ENCODE measurements at places on chromosomes 7 and 10. TPM values are rescaled to one million over a fixed set of nuclear protein-coding genes. Genes with fewer than 3 reads are reported as not detected.

GRCh38 chr10:133173860-133174640, 14.0 kb downstream of the KNDC1 start:
- DNase-seq = peak; percentile 24

GRCh38 chr10:1851762-1852161, 114.4 kb upstream of the ADARB2 start:
- no peak for DNase-seq

- DNase-seq = no peak
Observed at GRCh38 chr10:91340613-91341362, 69.4 kb upstream of the HECTD2 start.

DNA sequence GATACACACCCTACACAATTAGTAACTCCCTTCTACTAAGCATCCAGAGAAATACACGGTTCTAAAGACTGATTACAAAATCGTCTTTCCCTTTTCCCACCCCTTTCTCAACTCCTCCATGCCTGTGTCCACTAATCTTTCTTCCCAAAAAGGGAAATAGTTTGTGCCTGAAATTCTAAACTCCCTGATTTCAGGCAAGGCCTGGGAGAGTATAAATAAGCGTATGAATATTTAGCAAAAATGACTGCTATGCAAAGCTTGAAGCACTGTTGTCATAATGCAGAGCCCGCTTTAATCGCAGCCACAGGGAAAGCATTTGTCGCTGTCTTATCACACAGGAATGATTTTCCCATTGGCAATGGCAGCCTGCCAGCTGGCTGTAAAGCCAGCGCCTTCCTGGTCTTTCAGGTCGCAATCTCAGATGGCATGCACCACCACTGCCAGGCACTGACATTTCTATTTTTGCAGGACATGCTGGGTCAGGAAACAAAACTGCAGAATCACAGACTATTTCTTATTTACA, 142.9 kb upstream of the PCGF5 start:
- peak; percentile 92 for DNase-seq

DNA sequence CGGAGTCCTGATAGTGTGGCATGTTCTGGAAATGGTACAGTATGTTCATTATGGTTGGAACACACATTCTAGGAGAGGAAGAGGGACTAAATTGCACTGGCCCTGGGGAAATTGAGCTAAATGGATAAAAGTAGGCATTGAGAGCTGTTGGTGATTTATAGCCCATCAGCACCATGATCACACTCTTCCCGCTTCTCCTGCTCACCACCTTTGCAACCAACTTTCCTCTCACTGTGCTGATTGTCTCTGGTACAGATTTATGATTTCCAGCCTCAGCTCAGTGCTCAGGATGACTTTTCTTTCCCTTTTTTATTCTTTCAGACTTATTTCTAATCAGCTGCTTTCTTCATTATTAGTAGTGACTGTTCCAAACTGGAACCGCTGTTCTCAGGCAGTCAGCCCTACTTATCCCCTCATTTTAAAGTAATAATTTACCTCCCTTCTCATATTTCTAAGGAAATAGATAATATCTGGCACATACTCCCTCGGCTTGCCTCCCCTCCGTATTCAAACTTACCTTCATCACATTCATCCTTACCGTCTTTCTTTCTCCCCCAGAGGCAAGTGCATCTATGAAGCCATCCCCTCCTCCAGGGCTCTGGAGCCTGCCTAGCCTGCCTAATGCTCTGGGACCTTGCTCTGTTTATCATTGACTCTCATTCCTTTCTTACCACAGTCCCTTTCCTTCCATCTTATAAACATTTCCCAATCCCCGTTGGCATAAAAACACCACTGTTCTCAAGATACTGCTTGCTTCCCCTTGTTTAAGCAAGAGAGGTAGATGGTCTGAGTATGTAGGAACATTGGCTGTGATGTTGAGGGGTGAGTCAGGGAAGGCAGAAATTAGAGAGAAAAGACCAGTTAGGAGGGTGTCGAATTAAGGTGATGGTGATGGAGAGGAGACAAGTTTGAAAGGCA, 51.6 kb upstream of the RPA3 start:
- DNase-seq = no peak

DNA sequence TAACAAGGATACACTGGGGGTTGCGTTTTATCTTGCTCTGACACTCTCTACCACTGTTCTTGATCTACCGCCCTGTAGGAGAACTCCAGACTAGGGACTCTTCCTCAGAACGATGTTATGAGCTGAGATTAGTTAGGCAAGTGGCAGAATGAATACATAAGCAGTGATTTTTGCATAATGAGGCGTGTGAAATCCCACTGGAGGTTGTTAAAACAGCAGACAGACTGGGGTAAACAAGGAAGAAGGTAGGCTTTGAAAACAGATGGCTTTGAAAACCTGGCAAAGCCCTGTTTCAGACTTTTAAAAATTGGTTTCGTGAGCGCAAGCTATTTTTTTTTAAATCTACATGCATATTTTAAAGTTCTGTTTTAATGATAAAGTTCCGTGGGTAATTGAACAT, 785.2 kb downstream of the TYW1 start:
- DNase-seq = no peak

DNA sequence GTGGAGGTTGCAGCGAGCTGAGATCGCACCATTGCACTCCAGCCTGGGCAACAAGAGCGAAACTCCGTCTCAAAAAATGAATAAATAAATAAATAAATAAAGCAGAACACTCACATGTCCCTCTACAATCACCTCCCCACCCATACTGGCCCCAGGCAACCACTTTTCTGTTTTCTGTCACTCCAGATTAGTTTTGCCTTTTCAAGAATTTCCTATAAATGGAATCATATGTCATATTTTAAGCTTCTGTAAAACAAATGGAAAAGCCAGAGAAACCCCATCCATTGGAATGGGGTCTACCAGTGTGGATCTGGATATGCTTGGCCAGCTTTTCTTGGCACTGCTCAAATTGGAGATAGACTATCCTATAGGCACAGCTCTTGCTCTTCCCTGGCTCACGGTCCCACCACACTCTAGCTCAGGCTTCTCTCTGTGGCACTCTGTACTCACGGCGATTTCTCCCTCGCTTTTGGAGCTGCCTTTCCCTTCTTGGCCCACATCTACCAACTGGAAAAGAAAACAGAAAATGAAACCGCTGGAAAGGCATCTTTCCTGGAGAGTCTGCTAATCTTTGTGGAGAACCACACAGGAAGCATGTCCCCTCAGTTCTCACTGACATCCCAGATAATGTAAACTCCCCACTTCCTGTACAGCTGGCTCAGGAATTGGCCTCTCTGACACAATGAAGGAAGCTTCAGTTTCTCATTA, 210.1 kb downstream of the JCAD start:
- DNase-seq = no peak

GRCh38 chr7:114426382-114426781, 11.8 kb downstream of the FOXP2 start:
- DNase-seq = no peak

DNA sequence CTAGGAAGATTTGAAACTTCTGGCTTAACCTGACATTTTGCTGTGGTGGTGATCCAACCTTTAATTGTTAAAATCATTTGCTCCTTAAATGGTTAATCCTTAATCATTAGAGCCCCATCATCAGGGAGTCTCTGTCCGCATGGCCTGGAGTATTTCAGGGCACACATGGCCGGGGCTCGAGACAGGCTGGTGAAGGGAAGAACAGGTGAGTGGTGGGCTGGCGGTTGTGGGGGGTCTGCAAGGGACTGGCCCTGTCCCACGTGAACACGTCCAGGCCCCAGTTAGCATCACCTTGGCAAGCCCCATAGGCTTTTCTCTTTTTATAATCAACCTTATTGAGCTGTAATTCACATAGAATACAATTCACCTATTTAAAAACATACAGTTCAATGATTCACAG, 109.5 kb downstream of the DNAJB6 start:
- peak; percentile 18 for DNase-seq

DNA sequence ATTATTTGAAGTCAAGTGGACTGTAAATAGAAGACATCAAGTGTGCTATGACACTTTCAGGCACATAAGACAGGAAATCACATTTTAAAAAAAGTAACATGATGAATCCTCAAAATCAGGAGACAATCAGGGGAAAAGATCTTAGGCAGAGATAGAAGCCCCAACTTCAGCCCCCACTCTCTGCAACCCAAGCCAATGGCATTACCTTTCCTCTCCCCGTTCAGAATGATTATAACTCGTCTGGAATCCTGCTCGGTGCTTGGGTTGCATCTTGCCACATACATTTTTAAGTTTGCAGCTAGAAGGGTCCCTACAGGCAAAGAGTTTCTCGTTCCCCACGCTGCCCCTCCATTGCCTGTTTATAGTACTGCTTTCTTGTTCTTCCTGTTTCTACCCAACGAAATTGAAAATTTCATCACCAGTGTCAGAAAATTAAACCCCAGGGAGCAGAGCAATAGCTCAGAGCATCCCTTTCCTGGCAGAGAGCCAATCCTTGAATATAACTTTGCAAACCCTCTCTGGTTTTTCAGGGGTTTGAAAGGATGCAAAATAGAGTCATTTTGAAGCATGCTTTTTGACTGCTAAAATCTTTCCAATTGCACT, 260.5 kb upstream of the AOAH start:
- DNase-seq = no peak

GRCh38 chr7:134991469-134992339, 5.4 kb downstream of the AGBL3 start:
- no peak for DNase-seq

DNA sequence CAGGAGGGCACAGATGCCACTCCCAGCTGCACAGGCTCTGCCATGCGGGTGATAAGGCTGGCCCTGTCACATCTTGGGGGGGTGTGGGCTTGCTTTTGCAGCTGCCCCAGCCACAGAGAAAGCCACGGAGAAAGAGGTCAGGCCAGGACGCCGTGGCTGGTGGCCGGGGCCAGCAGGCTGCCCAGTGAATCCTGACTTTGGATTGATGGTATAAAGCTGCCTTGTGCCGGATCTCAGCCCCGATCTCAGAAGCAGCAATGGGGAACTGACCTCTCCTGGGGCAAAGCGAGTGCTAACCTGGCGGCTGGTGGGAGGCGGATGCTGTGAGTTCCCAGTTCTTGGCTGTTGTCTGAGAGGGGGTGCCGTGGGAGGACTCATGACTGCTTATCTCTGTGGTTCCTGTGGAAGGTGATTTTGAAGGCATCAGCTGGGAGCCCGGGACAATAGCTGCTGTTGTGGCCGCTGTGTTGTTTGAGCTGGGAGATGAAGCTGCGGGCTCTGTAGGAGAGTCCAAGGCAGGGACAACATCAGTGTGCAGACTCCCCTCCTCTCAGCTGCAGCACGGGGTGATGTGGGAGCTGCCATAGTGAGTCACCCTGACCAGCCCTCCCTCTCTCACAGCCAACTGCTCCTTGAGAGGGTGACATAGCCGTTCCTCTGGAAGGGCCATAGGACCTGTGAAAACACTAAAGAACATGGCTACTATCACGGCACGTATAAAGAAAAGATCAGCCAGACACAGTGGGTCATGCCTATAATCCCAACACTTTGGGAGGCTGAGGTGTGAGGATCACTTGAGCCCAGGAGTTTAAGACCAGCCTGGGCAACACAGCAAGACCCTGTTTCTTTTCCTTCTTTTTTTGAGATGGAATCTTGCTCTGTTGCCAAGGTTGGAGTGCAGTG, 17.0 kb downstream of the IL15RA start:
- DNase-seq = no peak

Gene KCND2
- 1.9 TPM for total RNA-seq

Gene POLD2
- total RNA-seq = 49.5 TPM

Gene SPAM1
- total RNA-seq = not detected

Gene GPR85
- total RNA-seq = 2.5 TPM

All from aorta (tissue), 5 donors.